Aortic smooth muscle cell (primary cell): ENCODE measurements at places on chromosomes 2 and 18. TPM values are rescaled to one million over a fixed set of nuclear protein-coding genes. Genes with fewer than 3 reads are reported as not detected.

Gene CCL20
- total RNA-seq: not detected in 2 replicates

Gene FHOD3
- 0.92 and 2.3 TPM in 2 replicates for total RNA-seq

Gene STK36
- 17.2 and 17.6 TPM in 2 replicates for total RNA-seq

Gene ATP6V1B1
- 1.3 TPM in 2 replicates for total RNA-seq

Gene ZDBF2
- total RNA-seq: 10.4 and 10.9 TPM in 2 replicates

Gene ERICH2
- not detected in 2 replicates for total RNA-seq

Gene RAB11FIP5
- 49.5 and 52.2 TPM in 2 replicates for total RNA-seq

Gene TMEM87B
- 17.8 and 25.9 TPM in 2 replicates for total RNA-seq

Gene CERKL
- total RNA-seq: 0.13 and 0.19 TPM in 2 replicates

Gene IL1R2
- total RNA-seq: 0.66 and 0.81 TPM in 2 replicates

Gene UGT1A4
- not detected in 2 replicates for total RNA-seq

Gene RBBP8
- total RNA-seq: 15.7 and 27.7 TPM in 2 replicates

Gene SIGLEC15
- total RNA-seq: 1.1 and 1.5 TPM in 2 replicates

Gene PFN4
- total RNA-seq: 0.53 and 0.56 TPM in 2 replicates

Gene LRPPRC
- total RNA-seq: 47.7 and 51.0 TPM in 2 replicates

Gene MBP
- total RNA-seq: 13.1 and 20.5 TPM in 2 replicates

Gene DSEL
- total RNA-seq: 23.8 and 52.3 TPM in 2 replicates

Gene DSG4
- not detected in 2 replicates for total RNA-seq

Gene DUSP19
- 4.6 and 5.3 TPM in 2 replicates for total RNA-seq

Gene COX5B
- 371 and 480 TPM in 2 replicates for total RNA-seq

Gene GAD1
- under 0.01 TPM in 1 of 2 replicates, not detected in the other for total RNA-seq

Gene SYT4
- total RNA-seq: not detected in 2 replicates

Gene ATG9A
- total RNA-seq: 43.5 and 44.4 TPM in 2 replicates

Gene RNF144A
- 0.56 and 1.5 TPM in 2 replicates for total RNA-seq

Gene FANCL
- total RNA-seq: 13.1 and 17.4 TPM in 2 replicates

Gene IL37
- total RNA-seq: not detected in 2 replicates

Gene NTSR2
- total RNA-seq: not detected in 2 replicates

Gene HAAO
- total RNA-seq: 0.53 and 1.1 TPM in 2 replicates

Gene LRRC30
- total RNA-seq: not detected in 2 replicates

Gene OTX1
- not detected in 2 replicates for total RNA-seq

Gene FLACC1
- total RNA-seq: 1.6 and 1.8 TPM in 2 replicates

Gene UPP2
- not detected in 2 replicates for total RNA-seq

Gene TUBB8B
- total RNA-seq: not detected in 2 replicates

Gene NYAP2
- total RNA-seq: not detected in 2 replicates

Gene INHA
- total RNA-seq: 0.13 and 0.25 TPM in 2 replicates

Gene REG3G
- not detected in 2 replicates for total RNA-seq

Gene ECEL1
- not detected in 2 replicates for total RNA-seq

Gene POMC
- total RNA-seq: 1.2 and 1.3 TPM in 2 replicates

Gene ALPG
- not detected in 2 replicates for total RNA-seq

Gene CYP27A1
- total RNA-seq: 13.5 and 18.1 TPM in 2 replicates

Gene NT5C1B
- not detected in 2 replicates for total RNA-seq

Gene GCKR
- 22.0 and 22.6 TPM in 2 replicates for total RNA-seq

Gene GPR39
- 7.5 and 10.7 TPM in 2 replicates for total RNA-seq

Gene DYSF
- 4.4 and 5.5 TPM in 2 replicates for total RNA-seq

Gene SRD5A2
- not detected in 2 replicates for total RNA-seq

Gene PLEKHH2
- total RNA-seq: 1.9 and 5.7 TPM in 2 replicates

Gene OR6B2
- total RNA-seq: not detected in 2 replicates

Gene TMEM198
- total RNA-seq: 1.1 and 1.3 TPM in 2 replicates

Gene LYG2
- total RNA-seq: not detected in 2 replicates

Gene CABYR
- 1.5 and 2.7 TPM in 2 replicates for total RNA-seq

Gene OTOS
- total RNA-seq: not detected in 2 replicates

Gene PPP1R1C
- total RNA-seq: 0.26 and 0.56 TPM in 2 replicates

Gene UGT1A3
- not detected in 2 replicates for total RNA-seq
